Central memory CD4-positive, alpha-beta T cell (primary cell): ENCODE measurements at places on chromosomes 12 and 14.

GRCh38 chr14:92922155-92922735 lies 705 bp upstream of the CHGA start:
- no peak for DNase-seq

- DNase-seq: peak; percentile 9
These were observed 34.2 kb downstream of the ATP2B1 start for GRCh38 chr12:89674326-89674942.

- no peak for DNase-seq
These were observed 374.9 kb downstream of the PDZRN4 start for GRCh38 chr12:41563051-41563450.

GRCh38 chr12:6751767-6752166 lies 1.2 kb downstream of the MLF2 start:
- DNase-seq: no peak

DNA sequence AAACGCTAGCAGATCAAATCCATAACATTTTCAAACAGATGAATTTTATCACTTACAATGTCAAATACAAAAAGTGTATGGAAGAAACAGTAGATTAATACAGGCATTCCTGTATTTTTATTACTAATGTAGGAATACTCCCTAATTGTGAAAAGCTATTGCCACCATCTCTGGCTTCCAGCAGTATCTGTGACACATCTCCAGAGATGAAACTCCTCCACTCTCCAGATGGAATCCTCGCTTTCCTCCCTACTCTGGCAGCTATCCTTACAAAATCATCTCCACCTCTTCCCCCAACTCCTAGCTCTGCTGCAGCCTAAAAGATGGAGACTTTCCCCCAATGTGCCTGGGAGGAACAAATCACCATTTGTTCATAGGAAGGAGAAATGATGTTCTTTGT lies 211.4 kb downstream of the SSPN start:
- no peak for DNase-seq

DNA sequence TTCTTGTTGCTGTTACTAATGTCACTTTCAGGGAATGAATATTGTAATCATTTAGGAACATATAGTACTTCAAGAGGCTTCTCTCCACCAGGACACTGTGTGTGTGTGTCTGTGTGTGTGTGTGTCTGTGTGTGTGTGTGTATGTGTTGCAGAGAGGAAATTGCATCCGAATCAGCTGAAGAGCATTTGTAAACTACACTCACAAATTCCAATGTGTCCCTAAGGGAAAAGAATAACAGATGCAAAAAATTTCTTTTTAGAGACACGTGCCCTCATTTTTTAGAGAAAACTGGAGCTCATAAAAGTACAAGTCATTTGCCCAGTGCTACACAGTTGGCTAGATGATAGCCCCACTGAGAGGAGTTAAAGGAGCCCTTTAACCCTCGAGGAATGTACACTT lies 168.8 kb downstream of the ANO4 start:
- DNase-seq: no peak

GRCh38 chr12:65505386-65506121 lies 227.1 kb downstream of the MSRB3 start:
- DNase-seq: no peak

DNA sequence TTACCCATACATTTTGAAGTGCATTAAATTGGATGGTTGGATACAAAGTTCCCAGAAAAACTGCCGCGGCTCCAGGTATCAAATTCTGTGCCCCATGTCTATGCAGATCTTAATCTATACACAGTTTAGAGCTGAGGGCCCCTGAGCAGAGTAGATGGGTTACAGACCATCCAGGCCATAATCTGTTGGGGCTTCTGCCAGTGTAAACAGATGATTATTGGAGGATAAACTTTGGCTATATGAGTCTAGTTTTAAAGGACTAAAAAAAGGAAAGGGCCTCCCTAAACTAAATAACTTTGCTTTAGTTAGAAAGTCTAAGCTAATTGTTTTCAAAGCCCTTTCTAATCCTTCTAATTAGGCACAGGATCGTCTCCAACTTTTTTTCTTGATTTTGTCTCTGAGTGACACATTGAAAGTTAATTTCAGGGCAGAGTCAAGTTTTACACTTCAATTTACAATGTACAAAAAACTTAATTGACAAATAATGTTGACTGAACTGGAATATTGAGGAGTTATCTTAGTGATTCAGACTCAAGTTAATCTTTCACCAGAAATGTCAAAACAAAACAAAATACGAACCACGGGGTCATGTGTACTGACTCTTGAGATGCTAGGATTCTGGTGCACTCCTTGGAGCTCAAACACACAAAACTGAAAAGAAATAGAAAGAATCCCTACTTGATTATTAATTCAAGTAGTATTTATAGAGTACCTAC lies 133.9 kb upstream of the SCAF11 start:
- DNase-seq: no peak

- DNase-seq: no peak
These were observed 717.5 kb downstream of the RERGL start for GRCh38 chr12:17372508-17372907.

GRCh38 chr12:49990273-49990672 lies 17.5 kb downstream of the AQP6 start:
- DNase-seq: no peak

DNA sequence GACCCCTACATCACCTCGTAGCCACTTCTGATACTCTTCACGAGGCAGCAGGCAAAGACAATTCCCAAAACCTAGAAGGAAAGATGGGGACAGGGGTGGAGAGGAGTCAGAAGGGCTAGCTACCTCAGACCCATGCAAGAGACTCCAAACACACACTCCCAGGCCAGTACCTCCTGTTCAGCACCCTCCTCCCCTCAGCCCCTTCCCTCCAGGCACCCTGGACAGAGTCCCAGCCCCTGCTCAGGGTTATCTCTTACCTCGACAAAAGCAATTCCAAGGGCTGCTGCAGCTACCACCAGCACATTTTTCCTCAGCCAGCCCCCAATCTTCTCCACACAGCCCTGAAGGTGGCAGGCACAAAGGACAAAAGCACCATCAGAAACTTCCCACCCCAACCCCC lies 3.3 kb downstream of the CD63 start:
- no peak for DNase-seq

DNA sequence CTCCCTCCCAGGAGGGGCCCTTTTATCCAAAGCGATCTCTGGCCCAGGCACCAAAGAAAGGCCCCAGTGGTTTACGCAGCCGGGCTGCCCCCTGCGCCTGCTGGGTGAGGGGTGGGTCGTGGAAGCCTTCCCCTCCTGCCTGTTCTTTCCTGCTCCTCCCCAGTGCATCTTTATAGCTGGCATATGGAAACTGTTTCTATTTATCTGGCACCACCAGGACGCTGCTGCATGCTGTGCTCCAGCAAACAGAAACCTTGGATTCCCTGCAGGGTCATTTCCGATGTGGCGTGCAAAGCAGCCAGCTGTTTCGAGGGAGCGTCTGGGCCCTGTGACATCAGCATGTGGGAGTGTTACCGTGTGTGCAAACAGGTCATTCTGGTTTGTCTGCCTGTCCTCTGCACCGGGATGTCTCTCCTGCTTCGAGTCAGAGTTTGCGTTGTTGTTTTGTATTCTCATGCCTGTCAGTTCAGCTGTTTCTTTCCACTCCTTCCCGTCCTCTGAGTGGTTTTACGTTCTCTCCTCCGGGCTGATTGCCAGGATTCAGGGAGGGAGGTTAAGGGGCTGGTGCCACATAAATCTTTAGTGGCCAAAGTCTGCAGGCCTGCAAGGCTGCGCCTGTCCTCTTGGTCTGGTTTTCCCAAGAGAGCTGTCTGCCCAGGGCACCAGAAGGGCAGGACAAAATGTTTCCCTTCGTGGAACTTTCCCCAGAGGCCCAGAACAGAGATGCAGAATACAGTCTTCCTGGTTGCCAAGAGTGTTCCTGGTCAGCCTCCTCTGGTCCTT lies 24.6 kb downstream of the TPCN1 start:
- DNase-seq: no peak

DNA sequence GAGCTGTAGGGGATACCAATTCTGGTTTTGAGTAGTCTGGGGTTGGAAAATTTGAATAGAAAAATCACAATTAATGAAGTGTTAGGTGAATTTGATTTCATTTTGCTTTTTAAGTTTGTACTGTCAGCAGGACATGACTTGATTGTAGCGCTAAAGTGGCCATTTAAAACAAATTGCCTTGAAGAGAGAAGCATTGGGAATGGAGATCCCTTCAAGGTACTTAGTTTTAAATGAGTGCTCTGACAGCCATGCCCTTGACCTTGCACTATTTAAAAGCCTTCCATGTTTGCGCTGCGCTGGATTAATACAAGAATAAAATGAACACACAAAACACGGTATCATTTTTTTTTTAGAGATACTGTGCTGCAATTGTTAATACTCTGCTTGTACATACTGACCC lies 345.9 kb downstream of the NAV3 start:
- no peak for DNase-seq

DNA sequence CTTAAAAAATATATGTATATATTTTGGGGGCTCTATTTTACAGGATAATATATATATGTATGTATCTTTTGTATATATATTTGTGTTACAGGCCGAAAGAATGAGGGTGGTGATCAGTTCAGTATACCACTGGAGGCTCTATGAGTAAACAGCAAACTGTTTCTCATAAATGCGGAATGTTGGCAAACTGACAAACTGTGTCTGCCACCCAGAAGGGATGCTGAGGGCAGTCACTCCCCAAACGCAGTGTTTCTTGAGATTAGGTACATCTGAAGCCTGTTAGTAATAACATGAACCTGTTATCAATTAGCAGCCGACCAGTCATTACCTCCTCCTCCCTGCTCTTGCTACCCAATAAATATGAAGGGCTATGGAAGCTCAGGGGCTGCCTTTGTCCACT lies 20.8 kb downstream of the TNFAIP2 start:
- DNase-seq: no peak

DNA sequence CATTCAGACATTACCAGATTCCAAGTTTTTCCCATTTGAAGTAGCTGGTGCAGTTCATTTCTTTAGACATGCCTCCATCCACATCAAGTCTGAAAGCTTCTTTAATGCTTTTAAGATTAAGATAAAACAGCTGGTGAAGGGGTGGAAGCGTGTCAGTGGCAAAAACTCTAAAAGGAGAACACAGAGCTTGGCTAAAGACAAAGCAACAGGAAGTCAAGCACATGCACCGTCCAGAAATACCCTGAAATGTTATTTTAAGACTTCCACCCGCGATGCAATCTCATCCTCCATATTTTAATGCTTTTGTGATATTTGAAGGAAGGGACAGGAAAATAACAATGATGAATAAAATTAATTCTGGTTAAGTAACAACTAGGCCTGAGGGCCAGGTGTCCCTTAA lies 31.8 kb downstream of the PPM1H start:
- no peak for DNase-seq

GRCh38 chr14:62616668-62617067 lies 428.6 kb downstream of the KCNH5 start:
- DNase-seq: no peak

DNA sequence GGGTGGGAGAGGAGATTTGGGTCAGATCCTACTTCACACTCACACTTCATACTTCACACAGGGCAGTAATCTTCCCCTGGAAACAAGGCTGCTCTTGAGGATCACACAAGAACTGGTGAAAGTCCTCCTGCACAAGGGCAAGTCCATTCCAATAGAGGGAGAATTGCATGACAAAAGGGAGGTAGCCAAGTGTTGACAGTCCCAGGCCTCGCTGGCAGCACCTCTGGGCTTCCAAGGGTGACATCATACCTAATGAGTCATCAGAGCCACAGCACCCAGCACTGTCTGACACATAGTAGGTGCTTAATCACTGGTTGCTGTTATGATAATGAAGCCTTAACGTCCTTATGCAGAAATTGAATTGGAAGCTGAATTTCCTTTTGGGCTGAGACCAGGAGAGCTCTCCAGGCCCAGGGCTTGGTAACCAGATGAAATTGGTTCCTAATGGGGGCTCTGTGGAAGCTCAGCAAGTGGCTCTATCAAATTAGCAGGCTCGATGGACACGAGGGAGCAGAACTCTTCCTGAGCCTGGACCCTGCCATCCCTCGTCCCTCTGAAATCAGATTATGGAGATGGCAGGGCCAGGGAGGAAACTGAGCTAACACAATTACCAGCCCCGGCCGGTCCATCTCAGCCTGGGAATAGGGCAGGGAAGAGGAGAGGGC lies 58.8 kb upstream of the ACTN1 start:
- no peak for DNase-seq

DNA sequence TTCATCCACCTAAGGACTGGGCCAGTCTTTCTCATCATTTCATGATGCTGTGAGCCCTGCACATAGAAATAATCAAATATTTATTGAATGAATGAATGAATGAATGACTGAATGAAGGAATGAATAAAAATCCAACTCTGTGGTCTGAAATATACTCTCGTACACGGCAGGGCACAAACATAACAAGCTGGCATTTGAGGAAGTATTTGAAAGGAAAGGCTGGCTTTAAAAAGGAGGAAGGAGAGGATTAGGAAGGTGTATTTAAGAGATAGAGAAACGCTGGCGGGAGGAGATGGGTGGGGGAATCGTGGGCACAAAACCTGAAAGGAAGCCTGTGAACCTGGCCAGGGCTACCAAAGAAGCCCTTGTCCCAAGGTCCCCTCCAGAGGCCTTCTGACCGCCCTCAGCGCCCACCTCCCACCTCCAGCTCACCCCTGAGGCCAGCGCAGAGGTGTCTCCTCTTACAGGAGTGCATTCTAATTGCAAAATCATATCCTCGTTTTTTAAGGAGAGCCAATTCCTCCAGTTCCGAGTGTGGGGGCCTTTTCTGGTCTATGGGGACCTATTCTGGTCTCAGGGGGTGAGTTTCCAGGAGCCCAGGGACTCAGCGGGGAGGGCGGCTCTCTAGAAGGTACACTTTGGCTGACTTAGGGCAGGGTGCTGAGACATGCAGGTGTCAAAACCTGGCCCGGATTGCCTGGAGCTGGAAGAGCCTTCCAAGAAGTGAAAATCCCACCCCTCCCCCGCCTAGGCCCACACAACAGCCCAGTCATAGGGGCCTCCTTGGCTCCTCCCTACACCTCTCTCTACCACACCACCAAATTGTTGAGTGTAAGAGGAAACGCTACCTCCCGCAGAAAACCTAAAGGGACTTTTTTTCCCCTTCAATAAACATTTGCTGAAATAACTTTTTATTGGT lies 8.7 kb upstream of the JDP2 start:
- DNase-seq: no peak

DNA sequence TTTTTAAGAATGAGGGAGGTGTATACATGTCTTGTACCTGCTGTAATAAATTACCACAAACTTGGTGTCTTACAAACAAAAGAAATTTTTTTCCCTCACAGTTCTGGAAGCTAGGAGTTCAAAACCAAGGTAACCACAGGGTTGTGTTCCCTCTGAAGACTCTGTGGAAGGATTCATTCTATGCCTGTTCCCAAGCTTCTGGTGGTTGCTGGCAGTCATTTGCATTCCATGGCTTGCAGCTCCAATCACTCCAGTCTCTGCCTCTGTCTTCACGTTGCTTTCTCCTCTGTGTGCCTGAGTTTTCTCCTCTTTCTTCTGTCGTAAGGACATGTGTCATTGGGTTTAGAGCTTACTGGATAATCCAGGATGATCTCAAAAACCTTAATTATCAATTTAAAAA lies 15.4 kb upstream of the ZNF641 start:
- no peak for DNase-seq

GRCh38 chr12:62910549-62911169 lies 24.3 kb downstream of the PPM1H start:
- no peak for DNase-seq

GRCh38 chr12:132579744-132580143 lies 30.6 kb downstream of the LRCOL1 start:
- no peak for DNase-seq
